Activated naive CD4-positive, alpha-beta T cell treated with anti-CD3 and anti-CD28 coated beads, Interleukin-2, amount 10 ng/mL, durations not matched to agents 5 hours and 36 hours (primary cell): ENCODE measurements at places on chromosomes 3 and 15. TPM values are rescaled to one million over a fixed set of nuclear protein-coding genes. Genes with fewer than 3 reads are reported as not detected.

AADACL2 gene
- not detected for total RNA-seq

SSUH2 gene
- total RNA-seq, result 0.13 TPM

TEX55 gene
- not detected for total RNA-seq

ERICH6 gene
- total RNA-seq, result 0.48 TPM

CIP2A gene
- 41.4 TPM for total RNA-seq
